CD4-positive, alpha-beta memory T cell (primary cell): ENCODE measurements at places on chromosomes 16 and 17.

DNA sequence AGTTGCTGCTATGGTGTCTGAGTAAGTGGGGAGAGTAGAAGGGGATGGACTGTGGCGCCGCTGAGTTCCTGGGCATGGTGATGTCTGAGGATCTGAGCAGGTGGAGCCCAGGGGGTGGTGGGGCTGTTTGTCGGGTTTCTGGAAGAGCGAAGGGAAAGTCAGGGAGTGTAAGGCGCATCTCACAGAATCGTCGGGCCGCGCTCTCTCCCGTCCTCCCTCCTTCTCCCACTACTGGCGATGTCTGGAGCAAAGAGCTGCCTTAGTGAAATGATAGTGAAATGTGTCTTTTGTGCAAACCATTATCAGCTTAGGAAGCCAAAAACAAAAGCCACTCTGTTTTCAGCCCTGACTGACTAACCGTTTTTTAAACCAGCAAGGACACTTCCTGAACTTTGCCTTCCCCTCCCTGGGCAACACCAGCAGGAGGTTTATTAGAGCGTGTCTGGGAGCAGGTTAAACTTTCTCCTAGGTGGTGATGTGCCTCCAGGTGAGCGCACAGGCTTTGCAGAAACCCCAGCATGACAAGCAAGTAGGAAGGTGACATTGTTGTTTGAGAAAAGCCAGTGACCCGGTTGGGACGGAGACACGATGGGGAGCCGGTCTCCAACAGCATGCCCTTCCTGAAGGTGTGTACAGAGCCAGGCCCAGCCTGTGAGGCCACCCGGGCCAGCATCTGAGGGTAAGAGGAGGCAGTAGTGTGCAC is 49.1 kb downstream of the RAB11FIP3 start:
- no peaks in the 10 kb centered on the region for H3K36me3 ChIP-seq
- no peak overlapping the region for H3K27ac ChIP-seq
- H3K4me1 ChIP-seq, result no peaks in the 10 kb centered on the region
- H3K27me3 ChIP-seq, result no peaks in the 10 kb centered on the region
- no peak for DNase-seq

- no peak overlapping the region for H3K27ac ChIP-seq
- no peak overlapping the region for H3K4me3 ChIP-seq
- DNase-seq, result no peak
Observed at GRCh38 chr16:20669679-20670078, 27.8 kb downstream of the ACSM1 start.

- H3K27ac ChIP-seq, result no peak overlapping the region
- no peaks in the 10 kb centered on the region for H3K36me3 ChIP-seq
- H3K27me3 ChIP-seq, result no peaks in the 10 kb centered on the region
- no peaks in the 10 kb centered on the region for H3K4me1 ChIP-seq
Observed at GRCh38 chr17:1144162-1144561, 35.6 kb downstream of the ABR start.

GRCh38 chr17:69820876-69821473 is 254.1 kb upstream of the KCNJ16 start:
- H3K36me3 ChIP-seq, result no peaks in the 10 kb centered on the region
- no peaks in the 10 kb centered on the region for H3K27me3 ChIP-seq
- H3K4me3 ChIP-seq, result no peak overlapping the region
- no peaks in the 10 kb centered on the region for H3K4me1 ChIP-seq
- no peak overlapping the region for H3K27ac ChIP-seq
